Cortex of kidney (tissue), 1 donor: ENCODE measurements at places on chromosomes 2 and 18.

DNA sequence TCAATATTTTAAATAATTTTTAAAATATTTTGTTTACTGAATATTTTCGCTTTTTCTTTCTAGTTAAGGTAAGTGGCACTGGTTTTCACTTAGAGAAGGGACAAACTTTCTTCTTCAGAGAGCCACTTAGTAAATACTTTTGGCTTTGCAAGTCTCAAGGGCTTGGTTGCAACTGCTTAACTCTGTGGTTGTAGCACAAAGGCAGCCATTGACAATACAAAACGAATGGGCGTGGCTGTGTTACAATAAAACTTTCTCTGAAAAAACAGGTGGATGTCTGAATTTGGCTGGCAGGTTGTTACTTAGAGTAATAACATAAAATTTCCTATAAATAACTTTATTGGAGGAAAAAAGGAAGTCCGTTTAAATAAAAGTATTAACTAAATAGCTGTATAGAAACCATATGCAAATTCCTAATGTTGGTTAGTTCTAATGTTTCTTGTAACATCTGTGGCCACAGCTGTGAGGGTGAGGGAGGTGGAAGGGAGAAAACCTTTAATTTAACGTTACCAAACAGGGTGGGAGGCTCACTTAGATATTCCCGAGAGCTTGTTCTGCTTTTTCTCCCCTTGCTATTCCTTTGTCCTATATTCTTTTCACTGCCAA is 62.4 kb upstream of the TNP1 start:
- no peak for DNase-seq

- DNase-seq, result no peak
Observed at GRCh38 chr2:195343942-195344530, 313.0 kb upstream of the SLC39A10 start.

DNA sequence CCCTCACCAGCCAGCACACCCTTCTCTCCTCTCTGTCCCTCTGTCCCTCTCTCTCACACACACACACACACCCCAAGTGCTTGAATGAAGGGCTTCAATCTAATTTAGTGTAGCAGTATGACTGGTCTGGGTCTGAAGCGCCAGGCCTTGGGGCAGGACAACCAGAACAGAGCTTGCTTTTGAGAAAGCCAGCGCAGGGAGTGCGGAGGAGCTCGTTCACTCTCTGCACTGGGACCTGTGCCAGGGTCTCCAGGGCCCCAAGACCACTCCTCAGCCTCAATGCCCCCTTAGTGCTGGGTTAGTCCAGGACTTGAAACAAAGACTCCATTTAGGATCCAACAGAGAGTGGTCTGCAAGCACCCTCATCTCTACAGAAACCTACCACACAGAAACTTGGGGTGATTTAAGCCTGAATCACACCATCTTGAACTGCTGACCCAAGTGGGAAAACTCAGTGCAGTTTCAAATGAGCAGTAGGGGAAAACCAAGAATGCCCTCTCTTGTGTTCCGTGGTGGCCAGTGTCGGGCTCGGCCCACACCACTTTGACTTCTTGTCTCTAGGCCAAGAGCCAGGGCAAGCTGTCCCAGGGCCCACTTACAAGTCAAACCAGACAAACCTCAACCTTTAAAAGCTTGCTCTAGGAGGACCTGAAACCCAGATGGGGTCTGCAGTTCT is 66.6 kb upstream of the WIPF1 start:
- no peak for DNase-seq

DNA sequence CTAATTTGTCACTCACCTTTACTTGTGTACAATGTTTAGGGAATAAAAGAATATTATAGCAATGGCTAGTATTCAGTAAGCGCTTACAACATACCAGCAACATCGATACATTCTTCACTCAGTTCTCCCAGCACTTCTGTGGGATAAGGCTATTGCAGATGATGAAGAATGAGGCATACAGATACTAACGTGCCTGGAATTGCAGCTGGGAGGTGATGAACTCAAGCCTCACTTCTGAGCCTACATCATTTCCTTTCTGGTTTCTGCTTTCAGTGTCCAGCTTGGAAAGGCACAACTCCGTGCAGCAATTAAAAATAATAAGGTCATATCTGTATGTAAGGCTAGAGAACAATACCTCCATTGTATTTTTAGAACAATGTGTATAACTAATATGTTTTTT is 95.4 kb upstream of the AQP4 start:
- DNase-seq, result no peak

- no peak for DNase-seq
Observed at GRCh38 chr2:189076572-189076971, 102.4 kb downstream of the COL3A1 start.

DNA sequence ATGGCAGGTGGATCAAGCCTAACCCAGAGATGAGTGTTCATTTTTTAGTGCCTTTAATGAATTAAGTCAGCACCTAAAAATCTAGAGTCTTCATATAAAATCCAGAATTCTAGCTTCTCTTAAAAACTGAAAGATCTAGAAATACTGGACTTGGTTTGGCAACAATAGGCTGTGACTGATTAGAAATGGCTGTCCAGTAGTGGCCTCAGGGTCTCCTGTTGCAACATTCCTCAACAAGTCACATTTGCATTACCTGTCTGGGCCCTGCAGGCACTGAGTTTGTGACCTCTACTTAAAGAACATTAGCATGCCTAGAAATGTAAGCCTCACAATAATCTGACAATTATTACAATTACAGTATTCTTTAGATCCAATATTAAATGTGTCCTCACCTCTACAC is 33.1 kb downstream of the MBD2 start:
- DNase-seq, result no peak
